Smooth muscle cell of the coronary artery (primary cell): ENCODE measurements at places on chromosomes 2 and 18. TPM values are rescaled to one million over a fixed set of nuclear protein-coding genes. Genes with fewer than 3 reads are reported as not detected.

CCDC74A gene
- 6.1 and 13.8 TPM in 2 replicates for total RNA-seq

FIGN gene
- total RNA-seq: 0.53 and 5.6 TPM in 2 replicates

DYSF gene
- 2.5 and 19.2 TPM in 2 replicates for total RNA-seq

SLC38A11 gene
- total RNA-seq: not detected in 2 replicates

SLC8A1 gene
- total RNA-seq: 23.1 and 25.4 TPM in 2 replicates

SCG2 gene
- total RNA-seq: 1.3 and 36.4 TPM in 2 replicates

NMS gene
- total RNA-seq: not detected in 2 replicates

METAP1D gene
- 3.9 and 8.9 TPM in 2 replicates for total RNA-seq

HOXD8 gene
- 0.23 and 1.9 TPM in 2 replicates for total RNA-seq

MTCL1 gene
- 26.7 and 68.1 TPM in 2 replicates for total RNA-seq

SMAD2 gene
- 92.5 and 120 TPM in 2 replicates for total RNA-seq

C2orf15 gene
- 0.12 TPM in 1 of 2 replicates, not detected in the other for total RNA-seq

MREG gene
- total RNA-seq: 1.5 and 7.3 TPM in 2 replicates

ALMS1 gene
- 4.7 and 10.4 TPM in 2 replicates for total RNA-seq

ABI2 gene
- total RNA-seq: 12.8 and 31.0 TPM in 2 replicates

IL36RN gene
- total RNA-seq: not detected in 2 replicates

SALL3 gene
- total RNA-seq: not detected in 2 replicates

TGFA gene
- 1.7 TPM in 1 of 2 replicates, not detected in the other for total RNA-seq

CDCA7 gene
- 0.23 and 0.98 TPM in 2 replicates for total RNA-seq

IL36A gene
- total RNA-seq: not detected in 2 replicates

SP140 gene
- total RNA-seq: 0.53 TPM in 1 of 2 replicates, not detected in the other

FBXO48 gene
- 0.15 and 0.23 TPM in 2 replicates for total RNA-seq

MYCN gene
- not detected in 2 replicates for total RNA-seq

HSBP1L1 gene
- total RNA-seq: 2.7 and 3.0 TPM in 2 replicates

GALR1 gene
- under 0.01 TPM in 1 of 2 replicates, not detected in the other for total RNA-seq

TRIM43B gene
- not detected in 2 replicates for total RNA-seq

DGKD gene
- total RNA-seq: 11.0 and 11.8 TPM in 2 replicates

TANK gene
- 41.4 and 60.3 TPM in 2 replicates for total RNA-seq

NPAS2 gene
- total RNA-seq: 6.4 and 11.0 TPM in 2 replicates

CD207 gene
- not detected in 2 replicates for total RNA-seq

CACNB4 gene
- 0.15 and 10.5 TPM in 2 replicates for total RNA-seq

IMMT gene
- 20.0 and 50.3 TPM in 2 replicates for total RNA-seq
